Fibroblast of skin of left quadriceps (primary cell): ENCODE measurements at places on chromosomes 12 and 14.
A peak's percentile ranks its signal among the peaks of the same experiment; 100 is the strongest.

GRCh38 chr12:113271853-113272561 is 50.7 kb downstream of the TPCN1 start:
- peak; percentile 50 for DNase-seq

DNA sequence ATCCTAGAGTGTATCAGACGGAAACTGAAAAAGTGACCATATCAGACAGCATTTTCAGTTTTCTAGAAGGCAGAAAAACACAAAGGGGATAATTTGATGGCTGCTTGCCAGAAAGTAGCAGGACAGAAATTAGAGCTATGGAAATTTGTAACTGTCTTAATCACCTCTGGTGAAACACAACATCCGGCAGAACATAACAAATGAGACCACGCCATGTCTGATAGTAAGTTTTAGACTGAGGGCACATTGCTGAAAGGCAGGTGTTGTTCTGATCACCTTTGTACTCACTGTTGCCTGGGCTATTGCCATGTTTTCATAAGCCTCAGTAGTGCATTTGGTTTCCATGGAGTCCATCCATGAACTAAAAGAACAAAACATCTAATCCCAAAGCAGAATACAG is 290.3 kb downstream of the PAWR start:
- DNase-seq = no peak

DNA sequence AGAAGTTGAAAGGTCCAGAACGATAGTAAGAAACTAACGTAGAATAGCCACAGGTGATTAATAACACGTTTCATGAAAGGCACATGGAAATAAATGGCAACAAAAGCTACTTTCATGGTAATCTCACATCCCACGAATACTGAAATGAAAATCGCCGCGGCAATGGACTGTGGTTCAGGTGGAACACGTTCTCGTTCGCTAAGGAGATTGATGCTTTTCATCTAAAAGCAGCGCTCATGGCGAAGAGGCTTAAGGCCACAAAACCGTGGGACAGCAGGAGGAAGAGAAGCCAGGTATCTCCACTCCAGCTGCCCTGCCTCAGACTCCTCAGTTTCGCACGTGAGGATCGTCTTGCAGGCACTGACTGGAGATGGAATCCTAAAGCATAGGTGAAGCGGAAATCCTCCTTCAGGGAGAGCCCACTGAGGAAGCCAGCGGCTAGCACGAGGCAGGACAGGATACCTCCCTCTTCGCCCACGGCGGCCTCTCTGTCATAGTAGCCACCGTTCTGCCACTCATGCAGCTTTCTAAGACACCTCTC is 696 bp upstream of the GPHN start:
- DNase-seq = no peak

DNA sequence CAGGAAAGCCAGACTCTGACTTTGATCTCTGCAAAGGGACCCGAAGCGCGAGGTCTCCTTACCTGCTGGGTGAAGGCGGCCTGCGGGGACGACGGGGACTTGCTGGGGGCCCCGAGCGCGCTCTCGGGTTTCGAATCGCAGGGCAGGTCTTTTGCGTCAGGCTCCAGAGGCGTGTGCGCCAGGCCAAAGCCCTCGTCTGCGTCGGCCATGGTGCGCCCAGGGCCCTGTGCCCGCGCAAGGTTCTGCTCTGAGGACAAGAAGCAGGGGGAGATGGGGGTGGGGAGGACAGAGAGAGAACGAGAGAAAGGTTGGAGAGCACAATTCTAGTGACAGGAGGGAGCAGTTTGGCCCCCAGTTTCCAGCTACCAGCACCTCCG is 2.3 kb downstream of the TBX5 start:
- no peak for DNase-seq

DNA sequence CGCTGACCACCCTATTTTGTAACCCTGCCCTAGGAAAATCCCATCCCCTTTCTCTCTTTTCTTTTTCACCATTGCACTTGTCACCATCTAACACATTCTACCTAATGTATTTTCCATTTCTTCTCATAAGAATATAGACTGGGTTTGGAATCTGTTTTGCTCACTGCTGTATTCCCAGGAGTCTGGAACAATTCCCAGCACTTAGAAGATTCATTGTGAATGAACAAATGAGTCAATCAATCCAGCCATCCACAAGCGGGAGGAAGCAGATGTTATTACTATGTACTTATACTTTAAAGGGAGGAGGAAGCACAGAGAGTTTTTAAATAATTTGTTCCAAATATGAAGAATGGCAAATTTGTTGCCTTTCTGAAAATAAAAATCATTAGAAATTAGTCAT is 142.1 kb downstream of the KIF21A start:
- peak; percentile 7 for DNase-seq

DNA sequence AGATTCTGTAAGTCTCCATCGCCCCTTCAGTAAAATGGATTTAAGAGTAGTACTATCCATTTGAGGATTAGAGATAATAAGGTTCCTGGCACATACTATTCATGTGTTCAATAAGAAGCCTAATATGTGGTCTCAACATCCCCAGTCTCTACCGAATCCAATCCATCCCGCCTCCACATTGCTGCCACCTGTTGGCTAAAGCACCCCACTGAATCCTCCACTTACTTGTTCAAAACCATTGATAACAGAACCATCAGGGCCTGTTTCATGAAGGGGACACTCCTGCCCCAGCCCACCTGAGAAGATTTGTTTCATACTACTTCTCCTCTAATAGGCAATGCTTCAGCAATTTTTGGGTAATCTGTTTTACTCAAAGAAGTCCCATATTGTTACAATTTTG is 147.5 kb downstream of the SLC2A13 start:
- DNase-seq = no peak

DNA sequence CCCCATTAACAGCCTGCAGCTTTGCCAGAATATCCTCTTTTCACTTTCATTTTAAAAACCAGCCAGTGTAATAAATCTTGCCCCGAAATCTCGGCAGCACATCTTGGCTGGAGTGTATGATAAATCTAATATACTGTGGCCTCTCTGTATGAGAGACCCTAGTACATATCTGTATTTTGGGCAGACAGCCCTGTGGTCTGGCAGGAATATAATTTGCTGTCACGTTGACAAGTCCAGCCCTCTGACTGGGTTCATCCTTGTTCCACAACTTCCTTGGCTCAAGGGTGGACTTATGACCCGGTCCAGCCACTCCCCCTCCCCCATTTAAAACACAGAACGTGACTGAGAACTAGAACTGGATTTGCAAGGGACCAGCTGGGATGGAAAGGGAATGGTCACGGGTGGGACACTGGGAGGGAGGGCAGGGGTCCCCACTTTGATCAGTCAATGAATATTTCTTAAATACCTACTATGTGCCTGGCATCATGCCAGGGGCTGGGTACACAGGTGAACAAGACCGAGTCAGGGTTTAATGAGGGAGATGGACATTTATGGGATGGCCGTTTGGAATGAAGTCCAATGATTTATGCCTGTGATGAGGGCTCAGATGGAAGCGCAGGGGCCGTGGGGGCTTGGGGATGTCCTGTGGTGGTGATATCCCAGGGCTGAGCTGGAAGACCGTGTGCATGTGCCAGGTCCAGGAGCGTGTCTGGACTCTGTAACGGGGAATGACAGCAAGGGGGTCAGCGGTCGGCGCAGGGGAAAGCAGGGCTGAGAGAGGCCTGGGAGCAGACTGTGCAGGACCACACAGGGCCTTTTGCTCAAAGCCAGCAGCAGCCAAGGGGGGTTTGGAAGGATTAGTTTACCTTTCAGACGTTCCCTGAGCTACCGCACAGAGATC is 190.5 kb downstream of the PHETA1 start:
- DNase-seq = no peak

DNA sequence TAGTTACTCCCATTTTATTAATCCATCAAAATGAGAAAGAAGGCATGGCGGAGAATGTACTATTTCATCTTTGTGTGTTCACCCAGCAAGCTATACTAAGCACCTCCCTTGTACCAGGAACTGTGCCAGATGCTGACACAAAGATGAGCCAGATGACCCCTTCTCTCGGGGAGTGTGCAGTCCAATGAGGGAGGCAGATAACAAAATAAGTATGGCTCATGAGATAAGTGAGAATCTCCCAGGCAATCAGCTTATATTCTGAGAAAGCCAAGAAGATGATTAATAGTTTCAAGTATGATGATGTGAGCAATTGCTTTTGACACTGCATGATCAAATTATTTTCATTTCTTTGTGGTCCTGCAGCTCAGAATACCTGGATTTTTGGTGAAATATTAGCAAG is 1.3 kb upstream of the TMEM233 start:
- DNase-seq = no peak

DNA sequence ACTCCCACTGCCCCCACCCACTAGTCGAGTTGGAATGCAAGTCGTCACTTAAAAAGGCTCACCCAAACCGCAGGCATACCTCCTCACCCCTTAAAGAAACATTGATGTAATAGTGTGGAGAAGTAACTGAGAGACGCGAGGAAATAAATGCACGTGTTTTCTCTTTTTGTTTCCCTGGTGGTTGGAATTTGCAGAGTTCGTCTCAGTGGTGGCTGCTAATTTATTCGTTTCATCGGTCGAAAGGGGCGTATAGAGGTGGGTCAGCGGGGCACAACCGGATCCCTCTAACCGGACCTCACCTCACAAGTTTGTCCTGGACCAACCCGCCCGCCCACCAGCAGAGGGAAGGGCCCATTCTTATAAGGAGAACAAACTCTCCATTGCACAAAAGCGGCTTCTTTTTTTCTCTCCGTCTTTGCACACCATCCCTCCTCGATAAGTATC is 5.0 kb upstream of the NPAS3 start:
- DNase-seq = no peak

- no peak for DNase-seq
Measured at GRCh38 chr12:93134175-93134890, 205.2 kb upstream of the EEA1 start.

DNA sequence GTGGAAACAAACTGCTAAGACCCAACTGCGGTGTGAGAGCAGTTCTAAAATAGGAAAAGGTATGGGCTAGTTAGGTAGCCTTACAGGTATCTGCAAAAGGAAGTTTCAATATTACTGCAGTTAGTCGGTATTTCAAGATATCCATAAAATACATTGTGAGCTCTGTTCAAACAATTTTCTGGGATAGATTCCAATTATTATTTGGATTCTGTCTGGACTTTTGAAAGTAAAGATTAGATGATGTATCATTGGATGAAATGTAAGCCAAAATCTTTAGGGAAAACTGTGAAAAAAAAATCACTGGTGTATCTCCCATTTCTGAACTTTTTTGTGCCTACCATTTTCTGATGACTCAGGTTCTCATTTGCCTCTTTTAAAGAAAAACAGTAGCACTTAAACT is 621.6 kb downstream of the CCER1 start:
- DNase-seq = no peak

- DNase-seq = no peak
Measured at GRCh38 chr12:73240110-73240509, 967.9 kb downstream of the TRHDE start.

DNA sequence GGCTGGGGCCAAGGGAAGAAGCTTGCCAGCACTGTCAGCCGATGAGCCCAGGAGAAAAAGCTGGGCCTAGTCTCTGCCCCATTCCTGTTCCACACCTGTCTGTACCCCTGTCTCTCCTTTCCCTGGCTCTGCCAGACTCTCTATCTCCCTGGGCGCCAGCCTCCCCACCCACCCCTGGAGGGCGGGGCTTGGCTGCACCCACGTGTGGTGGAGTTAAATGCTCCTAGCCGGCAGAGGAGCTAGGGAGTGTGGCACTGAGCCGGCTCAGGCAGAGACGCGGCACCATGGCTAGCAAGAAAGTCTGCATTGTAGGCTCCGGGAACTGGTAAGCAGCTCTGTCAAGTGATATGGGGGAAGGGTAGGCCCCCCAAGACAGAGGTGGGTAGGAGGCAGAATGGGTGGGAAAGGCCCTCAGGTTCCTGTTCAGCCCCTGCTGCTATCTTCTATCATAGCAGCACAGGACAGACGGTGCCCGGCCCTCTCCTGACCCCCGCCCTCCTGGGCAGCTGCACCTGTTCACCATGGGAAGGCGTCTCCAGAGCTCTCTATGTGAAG is at the start of gene GPD1:
GPD1 (plus strand) TSS at position 242 of the 555 bp plus-strand sequence; CDS start at position 285, 43 bp downstream.
- no peak for DNase-seq

GRCh38 chr14:64196814-64197411 is 97.3 kb downstream of the ESR2 start:
- DNase-seq = no peak

- no peak for DNase-seq
Measured at GRCh38 chr14:91288876-91289275, 44.4 kb upstream of the GPR68 start.

DNA sequence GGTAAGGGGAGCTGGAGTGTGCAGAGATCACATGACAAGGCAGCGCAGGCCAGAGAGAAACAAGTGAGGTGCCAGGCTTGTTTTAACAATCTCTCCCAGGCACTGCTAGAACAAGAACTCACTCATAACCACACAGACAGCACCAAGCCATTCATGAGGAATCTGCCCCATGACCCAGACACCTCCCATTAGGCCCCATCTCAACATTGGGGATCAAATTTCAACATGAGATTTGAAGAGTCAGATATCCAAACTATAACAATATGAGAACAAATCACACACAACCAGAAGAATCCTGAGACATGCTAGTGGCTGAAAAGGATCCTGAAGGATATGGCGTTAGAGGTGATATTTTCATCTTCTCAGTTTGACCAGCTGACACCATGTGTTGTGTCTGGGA is 21.9 kb downstream of the OR6J1 start:
- DNase-seq = no peak

DNA sequence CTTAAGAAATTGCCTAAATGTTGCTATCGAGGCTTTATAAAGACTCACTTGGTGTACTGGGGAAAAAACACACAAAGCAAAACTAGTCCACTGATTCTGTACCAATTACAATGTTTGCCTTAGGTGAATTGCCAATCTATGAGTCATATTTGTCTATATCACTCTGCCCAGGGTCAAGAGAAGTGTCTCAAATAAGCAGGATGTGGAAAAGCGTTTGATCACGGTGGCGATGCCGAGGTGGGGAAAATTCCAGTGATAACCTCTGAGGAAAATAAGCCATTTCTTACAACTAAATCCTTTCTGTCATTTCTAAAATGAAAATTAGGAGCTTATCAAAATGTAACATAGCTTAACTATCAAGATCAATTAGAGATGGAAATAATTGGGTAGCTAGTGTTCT is 148.6 kb upstream of the DIO3 start:
- no peak for DNase-seq

GRCh38 chr14:91241863-91242262 is 2.6 kb downstream of the GPR68 start:
- no peak for DNase-seq

DNA sequence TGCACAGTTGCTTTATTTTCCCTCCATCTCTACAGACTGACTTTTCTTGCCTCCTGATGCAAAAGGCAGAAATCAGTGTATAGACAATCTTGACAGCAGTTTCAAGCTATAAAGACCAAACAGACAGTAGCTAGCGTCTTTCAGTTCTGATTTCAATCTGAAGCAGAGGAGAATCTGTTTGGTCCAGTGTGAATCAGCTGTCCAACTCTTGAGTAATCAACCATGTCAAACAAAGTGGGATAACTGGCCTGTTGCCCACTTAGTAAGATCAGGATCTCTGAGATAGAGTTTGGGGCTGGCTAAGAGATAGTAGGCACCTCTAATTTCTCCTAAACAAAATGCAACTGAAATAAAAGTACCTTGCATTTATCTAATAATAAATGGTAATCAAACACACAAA is 797.4 kb upstream of the FBXO33 start:
- no peak for DNase-seq

- no peak for DNase-seq
Measured at GRCh38 chr14:90671382-90672234, 144.6 kb downstream of the TTC7B start.

GRCh38 chr12:132451172-132451835 is 38.6 kb upstream of the FBRSL1 start:
- no peak for DNase-seq

GRCh38 chr12:40034712-40035111 is 71.2 kb downstream of the SLC2A13 start:
- no peak for DNase-seq
